ENCODE measurements at places on chromosomes 16 and 17. TPM values are rescaled to one million over a fixed set of nuclear protein-coding genes. Genes with fewer than 3 reads are reported as not detected.

GRCh38 chr16:58332997-58333700 is 38.3 kb upstream of the PRSS54 start:
- no peaks in the 10 kb centered on the region for H3K27me3 ChIP-seq
- H3K4me3 ChIP-seq = no peak overlapping the region
- DNase-seq = no peak
- no peaks in the 10 kb centered on the region for H3K36me3 ChIP-seq
- peaks cover 15% of the 10 kb centered on the region for H3K4me1 ChIP-seq

WSB1 gene
- 91.0 TPM for total RNA-seq

DNA sequence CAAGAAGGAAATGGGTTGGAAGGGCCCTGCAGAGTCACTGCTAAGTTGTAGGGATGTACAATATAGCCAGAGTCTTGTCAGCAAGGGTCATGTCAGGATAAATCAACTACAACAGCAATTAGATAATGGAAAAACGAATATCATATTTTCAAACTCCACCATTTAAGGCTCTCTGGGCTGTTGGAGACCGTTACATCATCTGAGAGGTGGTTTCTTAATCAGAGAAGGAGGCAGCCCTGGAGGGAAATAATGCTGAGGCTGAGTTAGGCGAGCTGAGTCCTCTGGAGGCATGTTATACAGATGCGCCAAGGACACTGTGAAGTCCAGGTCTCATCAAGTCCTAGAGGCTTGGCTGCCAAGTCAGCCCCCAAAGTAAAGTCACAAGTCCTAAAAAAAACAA is 30.3 kb downstream of the LYRM9 start:
- H3K4me1 ChIP-seq = no peaks in the 10 kb centered on the region
- no peak overlapping the region for H3K27ac ChIP-seq
- H3K27me3 ChIP-seq = peaks cover 15% of the 10 kb centered on the region
- no peak for DNase-seq
- no peaks in the 10 kb centered on the region for H3K36me3 ChIP-seq
- no peak overlapping the region for H3K4me3 ChIP-seq

KRT25 gene
- not detected for total RNA-seq

GRCh38 chr17:33986566-33986965 is 268.5 kb upstream of the CCL2 start:
- H3K27me3 ChIP-seq = no peaks in the 10 kb centered on the region
- peaks cover 80% of the 10 kb centered on the region for H3K4me1 ChIP-seq
- H3K27ac ChIP-seq = no peak overlapping the region
- no peak for DNase-seq

KLHL10 gene
- total RNA-seq = 0.57 TPM
